ENCODE measurements at places on chromosomes 5 and 9.

DNA sequence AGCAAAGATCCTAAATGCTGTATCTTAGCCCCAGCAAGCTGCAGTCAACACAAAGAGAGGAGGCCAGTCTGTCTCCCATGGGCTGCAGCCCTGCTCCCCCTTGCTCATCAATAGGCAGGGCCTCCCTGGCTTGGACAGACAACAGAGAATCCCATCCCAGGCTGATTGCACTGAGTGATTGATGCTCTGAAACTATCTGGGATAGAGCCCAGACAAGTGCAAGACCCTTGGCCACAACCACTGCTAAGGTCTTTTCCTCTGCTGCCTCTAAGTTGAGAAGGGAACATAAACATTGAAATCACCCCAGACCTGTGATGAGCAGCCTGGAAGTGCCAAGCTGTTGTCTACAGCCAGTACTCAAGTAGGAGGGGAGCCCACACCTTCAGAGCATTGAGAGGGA is 661.0 kb upstream of the CDH18 start:
- DNase-seq, result no peak

DNA sequence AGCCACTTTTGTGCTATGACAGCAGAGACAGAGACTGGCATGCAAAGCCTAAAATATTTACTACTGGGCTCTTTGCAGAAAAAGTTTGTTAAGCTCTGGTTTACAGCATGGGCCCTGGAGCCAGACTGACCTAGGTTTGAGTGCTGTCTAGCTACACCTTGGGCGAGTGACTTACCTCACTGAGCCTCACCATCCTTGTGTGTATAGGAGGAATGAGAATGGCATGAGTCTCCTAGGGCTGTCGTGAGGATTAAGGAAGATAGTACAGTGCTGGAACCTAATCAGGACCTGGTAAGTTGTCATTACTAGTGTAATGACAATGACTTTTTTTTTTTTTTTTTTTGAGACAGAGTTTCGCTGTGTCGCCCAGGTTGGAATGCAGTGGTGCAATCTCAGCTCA is 65.2 kb downstream of the MSX2 start:
- no peak for DNase-seq

DNA sequence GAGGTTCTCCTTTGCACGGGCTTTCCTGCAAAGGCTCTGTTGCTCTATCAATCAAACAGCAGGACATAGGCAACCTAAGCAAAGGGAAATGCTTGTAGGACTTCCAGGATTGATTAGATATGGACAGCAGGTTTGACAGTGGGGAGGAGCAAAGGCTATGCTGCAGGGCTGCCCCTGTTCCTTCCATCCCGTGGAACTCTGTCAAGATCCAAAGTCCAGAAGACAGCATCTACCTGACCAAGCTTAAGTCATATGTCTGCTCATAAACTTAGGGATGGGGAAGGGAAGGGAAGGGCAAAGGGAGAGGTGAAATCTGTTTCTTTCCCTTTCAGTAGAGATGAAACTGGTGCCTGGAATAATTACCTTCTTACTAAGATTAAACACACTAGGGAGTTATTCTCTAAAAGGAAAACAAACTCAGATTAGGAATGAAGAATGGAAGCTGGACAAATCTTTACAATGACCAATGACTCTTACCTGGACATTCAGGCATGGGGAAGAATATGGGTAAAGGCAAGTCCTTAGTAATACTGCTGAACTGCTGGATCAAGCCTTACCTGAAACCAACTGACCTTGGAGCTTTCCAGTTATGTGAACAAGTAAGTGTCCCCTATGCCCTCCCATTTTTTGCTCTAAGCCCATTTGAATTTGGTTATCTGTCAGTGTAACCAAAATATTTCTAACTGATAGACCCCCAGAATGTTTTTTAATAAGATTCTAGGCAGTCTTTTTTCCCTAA is 8.4 kb upstream of the ACOT12 start:
- DNase-seq, result no peak

DNA sequence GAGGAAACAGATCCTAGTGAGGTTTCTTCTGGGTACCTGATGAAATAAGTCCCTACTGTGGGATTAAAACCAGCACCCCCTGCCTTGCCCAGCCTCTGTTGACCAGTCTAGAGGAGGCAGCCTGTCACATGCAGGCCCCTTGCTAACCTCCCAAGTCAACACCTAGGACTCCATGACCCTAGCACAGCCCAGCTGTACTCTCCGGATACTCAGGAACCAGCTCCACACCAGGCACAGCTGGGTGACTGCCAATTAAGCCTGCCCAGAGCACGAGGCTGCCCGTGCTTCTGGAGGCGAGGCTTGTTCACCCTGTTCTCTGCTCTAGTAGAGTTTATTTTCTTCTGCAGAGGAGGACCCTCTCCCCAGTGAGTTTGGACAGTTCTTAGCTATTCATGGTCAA is 92.5 kb downstream of the SNX24 start:
- no peak for DNase-seq

DNA sequence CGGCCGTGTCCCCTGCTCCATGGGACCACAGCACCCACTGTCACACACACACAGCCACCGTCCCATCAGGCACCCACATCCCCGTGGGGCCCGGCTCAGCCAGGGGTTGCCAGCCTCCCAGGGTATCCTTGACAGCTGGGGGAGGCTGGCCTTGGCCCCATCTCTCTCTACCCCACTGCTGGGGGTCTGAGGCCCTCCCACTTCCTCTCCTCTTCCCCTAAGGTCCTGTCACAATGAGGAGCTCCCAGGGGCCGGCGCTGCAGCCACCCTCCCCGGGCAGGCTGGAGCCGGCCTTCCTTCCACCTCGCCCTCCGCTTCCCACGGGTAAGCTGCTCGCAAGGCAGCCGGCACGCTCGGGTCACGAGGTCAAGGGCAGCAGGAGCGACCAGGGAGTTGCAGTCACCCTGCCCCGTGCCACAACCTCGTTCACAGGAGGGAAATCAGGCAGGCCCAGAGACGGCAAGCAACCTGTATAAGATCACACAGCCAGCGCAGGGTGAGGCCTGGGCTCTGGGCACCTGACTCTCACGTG is 38.6 kb upstream of the NOTCH1 start:
- DNase-seq, result no peak

GRCh38 chr9:126984969-126985368 is 70.4 kb downstream of the RALGPS1 start:
- peak; percentile 7 for DNase-seq
